Daoy (cell line): ENCODE measurements at places on chromosomes 2 and 18. TPM values are rescaled to one million over a fixed set of nuclear protein-coding genes. Genes with fewer than 3 reads are reported as not detected.

CFAP221 gene
- total RNA-seq, result 0.29 and 2.0 TPM in 2 replicates

GLS gene
- 136 and 145 TPM in 2 replicates for total RNA-seq

CPO gene
- not detected in 2 replicates for total RNA-seq

STARD6 gene
- total RNA-seq, result 0.11 TPM in 1 of 2 replicates, not detected in the other

DNAJC5G gene
- not detected in 2 replicates for total RNA-seq

CCDC178 gene
- not detected in 2 replicates for total RNA-seq

RGPD4 gene
- not detected in 2 replicates for total RNA-seq

DUSP19 gene
- 1.9 and 2.5 TPM in 2 replicates for total RNA-seq

EVX2 gene
- not detected in 2 replicates for total RNA-seq

TUBA3E gene
- total RNA-seq, result 1.0 and 3.5 TPM in 2 replicates
